ENCODE measurements at places on chromosomes 12 and 14. TPM values are rescaled to one million over a fixed set of nuclear protein-coding genes. Genes with fewer than 3 reads are reported as not detected.

AGAP2 gene
- total RNA-seq = 0.30 TPM

OXA1L gene
- 84.5 TPM for total RNA-seq

GAS2L3 gene
- 4.6 TPM for total RNA-seq

KLHL33 gene
- 0.23 TPM for total RNA-seq

GRIP1 gene
- 1.8 TPM for total RNA-seq

IAPP gene
- not detected for total RNA-seq

MANSC1 gene
- 1.8 TPM for total RNA-seq

SRRM4 gene
- total RNA-seq = not detected

LDHB gene
- 731 TPM for total RNA-seq

CMTM5 gene
- not detected for total RNA-seq

USP44 gene
- 0.38 TPM for total RNA-seq

TPH2 gene
- total RNA-seq = not detected

PYGL gene
- total RNA-seq = 98.6 TPM

BCL11B gene
- total RNA-seq = under 0.01 TPM

KSR2 gene
- not detected for total RNA-seq

Data from smooth muscle cell of the coronary artery (primary cell).